Fibroblast of pulmonary artery (primary cell): ENCODE measurements at places on chromosomes 3 and 15.
A peak's percentile ranks its signal among the peaks of the same experiment; 100 is the strongest.

DNA sequence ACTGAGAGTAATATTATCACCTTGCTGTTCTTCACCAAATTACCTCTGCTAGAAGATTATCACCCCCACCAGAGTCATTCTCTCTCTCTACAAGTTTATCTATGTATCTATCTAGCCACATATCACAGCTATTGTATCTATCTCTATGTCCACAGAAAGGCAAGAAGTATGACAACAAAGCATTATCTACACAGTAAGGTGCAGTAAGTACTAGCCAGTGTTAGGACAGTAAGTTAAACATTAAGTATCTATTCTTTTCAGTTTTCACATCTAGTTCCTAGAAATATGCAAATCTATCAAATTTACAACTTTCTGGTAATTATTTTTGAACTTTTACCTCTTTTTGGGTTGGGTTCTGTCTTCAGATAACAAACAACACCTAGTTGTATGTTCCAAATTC lies 26.5 kb upstream of the XXYLT1 start:
- no peak for DNase-seq

GRCh38 chr15:88147760-88148159 lies 108.8 kb downstream of the NTRK3 start:
- DNase-seq, result no peak

GRCh38 chr15:27961801-27962200 lies 137.3 kb downstream of the OCA2 start:
- DNase-seq, result no peak

- DNase-seq, result no peak
Observed at GRCh38 chr3:108946292-108947285, 7.1 kb downstream of the GUCA1C start.

DNA sequence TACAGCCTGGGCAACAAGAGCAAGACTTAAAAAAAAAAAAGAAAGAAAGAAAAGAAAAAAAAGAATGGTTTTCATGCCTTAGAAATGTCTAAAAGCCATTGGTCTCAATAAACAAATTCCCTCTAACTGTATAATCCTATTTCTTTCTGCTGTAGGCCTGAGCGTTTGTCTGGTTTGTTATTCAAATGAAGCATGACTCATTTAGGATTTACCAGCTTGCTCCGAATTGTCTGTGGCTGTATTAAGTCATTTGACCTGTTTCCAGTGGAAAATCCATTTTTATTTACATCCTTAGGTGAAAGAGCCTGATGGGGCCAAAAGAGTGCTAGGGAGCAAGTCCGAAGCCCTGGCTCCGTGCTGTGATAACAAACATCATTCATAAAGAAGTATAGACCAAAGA lies 73.8 kb downstream of the BDH1 start:
- DNase-seq, result peak; percentile 39

- DNase-seq, result no peak
Observed at GRCh38 chr3:165644331-165644730, 192.9 kb downstream of the BCHE start.

DNA sequence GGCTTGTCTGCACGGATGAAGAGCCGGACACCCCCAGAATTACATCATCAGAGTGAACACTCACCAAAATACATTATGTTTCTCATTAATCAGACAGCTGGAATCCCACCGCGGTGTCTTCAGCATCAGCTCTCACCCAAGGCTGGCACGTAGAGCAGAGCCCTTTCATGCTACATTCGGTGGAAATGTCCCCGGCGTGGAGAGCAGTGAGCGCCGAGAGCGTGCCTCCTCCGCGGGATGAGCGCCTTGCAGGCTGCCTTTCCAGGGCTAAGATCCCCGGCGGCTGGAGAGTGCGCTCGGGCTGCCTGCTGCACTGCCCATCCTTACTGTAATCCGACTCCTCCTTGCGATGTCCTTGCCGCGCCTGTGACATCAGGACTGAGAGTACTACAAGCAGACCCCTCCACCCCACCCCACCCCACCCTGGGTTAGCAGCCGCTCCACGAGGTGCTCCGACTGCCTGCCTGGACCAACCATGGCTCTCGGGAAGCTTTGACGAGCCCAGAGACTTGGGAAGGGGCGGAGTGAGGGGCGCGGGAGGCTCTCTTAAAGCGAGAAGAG lies at the start of gene ZNF385D:
Gene ZNF385D, minus strand, starts transcription at position 380 of the 561 bp plus-strand sequence. Its CDS starts 294 bp downstream, at position 86.
- DNase-seq, result peak; percentile 56

- DNase-seq, result no peak
Observed at GRCh38 chr3:185337231-185337816, 25.6 kb upstream of the MAP3K13 start.

DNA sequence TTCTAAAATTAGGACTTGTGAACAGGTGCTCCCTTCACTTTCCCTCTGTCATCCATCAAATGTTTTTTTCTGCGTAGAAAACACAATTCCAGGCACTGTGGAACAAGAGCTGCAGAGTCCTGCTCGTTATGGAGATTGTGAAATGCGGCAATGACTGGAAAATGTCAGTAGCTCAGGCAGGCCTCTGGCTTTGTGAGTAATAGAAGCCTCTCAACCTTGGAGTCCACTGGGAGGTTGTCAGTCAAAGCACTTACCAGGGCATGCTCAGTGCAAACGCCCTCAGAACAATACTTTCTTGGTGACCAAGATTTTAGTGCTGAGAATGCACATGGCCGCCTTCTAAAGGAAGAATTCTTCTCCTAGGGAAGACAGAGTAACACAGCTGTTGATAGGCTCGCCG lies 26.7 kb upstream of the MED12L start:
- no peak for DNase-seq

GRCh38 chr15:50854601-50855490 lies 53.6 kb upstream of the AP4E1 start:
- DNase-seq, result peak; percentile 6

GRCh38 chr3:17033516-17034168 lies 148.9 kb downstream of the PLCL2 start:
- DNase-seq, result peak; percentile 27

GRCh38 chr3:61417352-61417751 lies 144.0 kb upstream of the PTPRG start:
- DNase-seq, result peak; percentile 21

GRCh38 chr15:58593870-58594269 lies 155.6 kb downstream of the ADAM10 start:
- DNase-seq, result no peak

DNA sequence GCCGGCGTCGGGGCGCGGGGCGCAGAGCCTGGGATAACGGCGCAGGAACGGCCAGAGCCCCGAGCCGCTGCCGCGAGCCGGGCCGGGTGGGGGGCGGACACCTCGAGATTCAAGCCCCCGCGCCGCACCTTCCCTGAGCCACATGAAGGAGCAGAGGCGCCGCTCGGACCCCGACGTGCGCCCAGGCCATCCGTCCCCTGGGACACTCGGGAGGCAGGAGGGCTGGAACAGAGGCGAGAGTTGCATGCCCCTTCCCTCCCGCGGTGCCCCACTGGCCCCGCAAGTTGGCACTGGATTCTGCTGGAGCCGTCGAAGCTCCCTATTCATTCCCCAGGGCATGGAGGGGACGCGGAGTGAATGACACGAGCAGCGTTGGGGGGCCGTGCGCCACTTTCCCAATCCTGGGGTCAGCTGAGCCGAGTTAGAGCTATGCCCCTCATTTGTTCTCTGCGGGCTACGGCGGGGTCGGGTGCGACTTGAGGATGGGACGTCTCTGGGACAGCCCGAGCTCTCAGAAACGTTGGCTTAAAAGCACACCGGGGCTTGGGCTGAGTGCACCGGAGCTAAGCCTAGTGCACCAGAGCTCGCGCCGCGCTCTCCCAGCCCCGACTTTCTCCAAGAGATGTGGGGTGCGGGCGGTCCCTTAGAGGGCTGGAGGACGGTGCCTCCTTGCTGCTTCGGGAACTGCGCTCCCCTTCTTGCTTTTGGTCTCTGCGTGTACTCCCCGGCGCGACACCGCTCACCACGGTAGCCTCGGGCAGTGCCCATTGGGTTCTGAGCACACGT lies 588 bp downstream of the SLC6A1 start:
- DNase-seq, result no peak

DNA sequence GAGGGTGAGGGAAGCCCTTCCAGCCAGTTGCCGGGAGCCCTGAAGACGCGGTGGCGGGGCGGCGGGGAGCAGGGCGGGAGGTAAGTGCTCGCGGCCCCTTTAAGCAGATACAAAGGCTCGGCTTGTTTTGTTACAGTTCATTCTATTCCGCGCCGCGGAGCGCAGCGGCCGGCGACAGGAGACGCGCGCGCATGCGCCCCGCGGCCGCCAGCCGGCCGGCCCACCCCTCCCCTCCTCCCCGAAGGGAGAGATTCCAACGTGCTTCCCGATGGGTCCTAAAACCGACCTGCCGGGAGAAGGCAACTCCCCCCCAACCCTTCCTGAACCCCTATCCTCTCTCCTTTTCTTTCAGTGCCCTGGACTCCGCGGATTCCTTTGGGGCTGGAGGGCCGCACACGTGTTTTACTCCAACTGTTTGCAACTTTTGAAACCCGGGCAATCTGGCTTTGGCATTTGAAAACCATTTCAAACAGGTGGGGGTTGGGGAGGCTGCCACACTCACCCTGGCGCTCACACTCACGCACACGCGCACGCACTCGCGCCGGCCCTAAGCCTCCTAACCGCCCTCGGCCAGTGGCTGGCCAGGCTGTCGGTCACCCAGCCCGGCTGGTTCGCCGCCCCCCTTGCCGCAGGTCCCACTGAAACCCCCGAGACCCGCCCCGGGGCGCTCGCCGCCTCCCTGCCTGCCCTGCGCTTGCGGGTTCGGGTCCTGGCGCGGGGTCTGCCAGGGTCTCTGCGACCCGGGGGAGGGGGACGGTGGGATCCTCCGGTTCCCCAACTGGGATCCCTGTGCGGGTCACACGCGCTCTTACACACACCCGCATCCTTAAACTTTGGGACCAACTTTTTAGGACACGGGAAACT lies at the start of gene MAGI1:
Gene MAGI1, minus strand, starts transcription at position 193 of the 864 bp plus-strand sequence. CDS start 610 bp downstream, outside the sequence.
- peak; percentile 96 for DNase-seq
